ENCODE measurements at places on chromosomes 1 and 21.
A peak's percentile ranks its signal among the peaks of the same experiment; 100 is the strongest.

GRCh38 chr1:161260376-161261260 is 2.1 kb downstream of the PCP4L1 start:
- DNase-seq = no peak

- DNase-seq = peak; percentile 6
Measured at GRCh38 chr1:36436821-36437220, 13.4 kb downstream of the OSCP1 start.

GRCh38 chr1:28582248-28582615 is 9.8 kb upstream of the RAB42 start:
- DNase-seq = no peak

DNA sequence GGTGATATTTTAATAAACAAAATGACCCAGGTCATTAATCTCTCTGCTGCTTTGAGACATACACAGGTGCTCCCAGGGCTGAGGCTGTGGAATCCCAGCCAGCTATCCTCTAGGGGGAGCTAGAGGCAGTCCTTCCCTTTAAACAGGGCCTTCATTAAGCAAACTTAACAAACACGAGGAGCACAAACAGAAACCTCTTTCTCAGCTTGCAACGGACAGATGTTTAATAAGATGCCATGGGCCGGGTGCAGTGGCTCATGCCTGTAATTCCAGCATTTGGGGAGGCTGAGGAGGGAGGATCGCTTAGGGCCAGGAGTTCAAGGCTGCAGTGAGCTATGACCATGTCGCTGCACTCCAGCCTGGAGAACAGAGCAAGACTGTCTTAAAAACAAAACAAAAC is 106.7 kb downstream of the HIVEP3 start:
- peak; percentile 52 for DNase-seq

- DNase-seq = no peak
Measured at GRCh38 chr1:162564762-162565218, 3.3 kb downstream of the UAP1 start.

DNA sequence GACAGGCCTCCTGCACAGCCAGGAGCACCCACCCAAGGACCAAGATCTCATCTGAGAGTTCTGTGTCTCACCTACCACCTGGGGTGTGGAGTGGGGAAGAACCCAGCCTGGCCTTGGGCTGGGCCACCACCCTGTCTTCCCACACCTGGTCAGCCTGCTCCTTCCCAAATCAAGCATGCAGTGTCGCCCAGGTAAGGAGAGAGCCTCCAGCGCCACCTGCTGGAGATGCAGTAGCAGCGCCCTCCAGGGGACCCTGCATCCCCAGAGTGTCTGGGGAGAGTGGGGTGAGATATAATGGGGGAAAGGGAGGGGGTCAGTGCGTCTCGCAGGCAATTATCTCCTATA is 32.3 kb downstream of the KIAA2013 start:
- DNase-seq = peak; percentile 23

GRCh38 chr1:213481395-213481794 is 430.4 kb downstream of the RPS6KC1 start:
- no peak for DNase-seq

- DNase-seq = no peak
Measured at GRCh38 chr1:231972111-231972445, 345.5 kb downstream of the DISC1 start.

DNA sequence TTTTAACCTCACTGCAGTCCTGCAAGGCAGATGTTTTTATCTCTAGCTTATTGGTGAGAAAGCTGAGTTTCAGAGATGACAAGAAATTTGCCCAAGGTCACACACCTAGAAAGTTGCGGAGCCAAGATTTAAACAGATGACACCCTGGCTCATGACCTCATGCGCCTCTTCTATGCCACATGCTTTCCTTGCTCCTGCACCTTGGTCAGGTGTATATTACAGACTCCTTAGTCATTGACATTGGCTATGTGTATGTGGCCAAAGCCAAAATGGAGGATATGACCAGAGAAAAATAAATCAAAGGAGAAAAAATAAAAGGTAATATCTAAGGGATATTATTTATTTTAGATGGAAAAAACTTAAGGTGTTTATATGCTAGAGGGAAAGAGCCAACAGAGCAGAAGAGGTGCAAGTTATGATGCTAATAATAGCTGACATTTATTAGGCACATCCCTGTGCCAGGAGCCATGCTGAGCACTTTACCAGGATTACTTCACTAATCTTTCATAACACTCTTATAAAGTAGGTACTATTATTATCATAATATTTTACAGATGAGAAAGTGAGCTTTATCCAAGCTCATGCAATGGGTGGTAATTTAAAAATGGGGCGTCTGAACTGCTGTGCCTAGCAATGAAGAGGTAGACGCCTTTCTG is 13.8 kb upstream of the MYOC start:
- no peak for DNase-seq

DNA sequence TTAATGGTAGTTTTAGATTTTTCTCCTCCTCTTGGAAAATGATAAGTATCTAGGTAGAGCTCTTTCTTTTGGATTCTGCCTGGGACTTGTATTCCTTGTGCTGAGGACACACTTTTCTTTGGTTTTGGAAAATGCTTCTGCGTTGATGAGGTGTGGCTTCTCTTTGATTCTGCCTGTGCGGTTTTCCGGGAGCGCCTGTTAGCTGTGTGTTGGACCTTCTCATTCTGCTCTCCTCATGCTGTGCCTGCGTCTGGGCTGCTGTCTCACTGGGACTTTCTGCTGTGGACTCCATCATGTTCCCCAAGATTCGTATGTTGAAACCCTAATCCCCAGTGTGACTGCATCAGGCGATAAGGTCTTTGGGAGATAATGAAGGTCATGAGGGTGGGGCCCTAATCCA is 21.0 kb downstream of the C1orf174 start:
- no peak for DNase-seq

GRCh38 chr1:113998361-113998760 is 19.1 kb downstream of the OLFML3 start:
- no peak for DNase-seq

DNA sequence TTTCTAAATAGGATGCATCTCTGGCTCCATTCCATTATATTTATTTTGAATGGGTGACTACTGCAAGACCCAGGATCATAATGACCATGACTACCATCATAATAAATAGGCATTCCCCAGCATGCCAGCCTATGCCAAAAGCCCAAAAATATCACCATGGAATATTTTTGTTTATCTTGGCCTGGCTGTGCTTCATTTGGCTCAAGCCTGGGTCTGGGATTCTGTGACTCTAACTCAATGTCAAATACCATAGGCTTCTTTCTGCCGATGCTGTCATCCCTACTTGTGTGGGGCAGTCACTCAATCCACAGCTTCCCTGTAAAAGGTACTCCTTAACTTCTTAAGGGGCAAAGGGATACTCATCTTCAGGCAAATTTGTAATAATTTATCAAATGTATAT is 66.6 kb downstream of the DIRAS3 start:
- no peak for DNase-seq

DNA sequence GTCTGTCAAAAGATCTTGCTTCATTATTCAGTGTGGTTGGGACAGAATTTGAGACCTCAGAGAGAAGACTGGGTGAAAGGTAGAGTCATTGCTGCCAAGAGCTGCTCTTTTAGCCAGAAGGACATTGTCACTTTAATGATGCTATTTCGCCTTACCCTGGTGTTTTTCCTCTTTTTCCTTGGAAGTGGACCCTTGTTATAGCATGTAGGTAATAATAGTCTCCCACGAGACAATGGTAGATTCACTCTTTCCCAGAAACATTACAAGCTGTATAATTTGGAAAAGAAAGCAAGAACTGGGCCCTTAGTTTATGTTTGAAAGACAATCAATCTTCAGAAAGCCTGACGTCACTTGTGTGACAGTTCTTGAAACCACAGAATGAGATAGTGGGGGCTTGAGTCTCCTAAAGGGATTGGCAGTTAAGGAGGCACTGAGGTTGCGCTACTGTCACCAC is 3.8 kb downstream of the SERTAD4 start:
- DNase-seq = no peak

DNA sequence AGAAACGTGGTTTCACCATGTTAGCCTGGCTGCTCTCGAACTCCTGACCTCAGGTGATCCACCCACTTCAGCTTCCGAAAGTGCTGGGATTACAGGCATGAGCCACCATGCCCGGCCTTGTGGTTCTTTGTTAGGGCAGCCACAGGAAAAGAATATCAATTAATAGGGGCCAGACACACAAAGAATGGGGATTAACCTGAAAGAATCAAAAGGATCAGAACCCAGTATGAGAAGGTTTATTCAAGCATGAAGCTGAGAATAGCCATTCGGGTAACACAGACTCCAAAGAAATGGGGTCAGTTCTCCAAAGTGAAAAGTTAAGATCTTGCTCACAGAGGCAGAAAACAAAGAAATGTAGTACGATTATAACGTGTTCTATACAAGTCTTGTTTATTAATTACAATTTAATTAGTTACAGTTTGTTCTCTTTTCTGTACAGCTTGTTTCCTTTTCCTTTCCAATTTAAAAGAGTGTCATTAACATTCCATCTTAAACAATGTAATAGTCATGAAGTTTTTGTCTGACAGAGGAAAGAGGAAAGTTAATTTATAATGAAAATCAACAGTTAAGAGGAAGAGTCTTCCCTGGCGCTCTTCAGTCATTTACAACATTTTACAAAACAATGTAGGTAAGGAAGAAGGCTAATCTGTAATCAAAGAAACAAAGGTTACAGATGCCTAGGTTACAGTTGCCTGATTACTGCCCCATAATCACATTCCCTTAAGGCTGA is 51.3 kb upstream of the SLC45A1 start:
- no peak for DNase-seq

GRCh38 chr21:46157396-46157986 is 2.1 kb upstream of the FTCD start:
- DNase-seq = no peak

DNA sequence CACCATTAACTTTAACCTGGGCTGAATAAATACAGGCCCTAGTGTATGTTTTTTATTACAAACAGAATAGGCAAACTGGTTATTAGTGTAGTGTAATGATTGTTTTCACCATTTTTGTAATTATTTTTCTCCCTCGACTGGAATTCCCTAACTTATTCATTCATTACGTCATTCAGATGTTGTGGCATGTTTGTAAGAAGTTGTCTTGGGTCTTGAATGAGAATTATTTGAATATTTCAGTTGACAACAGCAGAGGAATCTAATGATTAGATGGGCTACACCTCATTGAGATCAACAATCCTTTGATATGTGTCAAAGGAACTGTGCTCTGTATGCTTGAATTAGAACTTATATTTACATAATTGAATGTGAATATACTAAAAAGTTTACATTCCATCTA is 12.8 kb downstream of the XCL1 start:
- DNase-seq = no peak

DNA sequence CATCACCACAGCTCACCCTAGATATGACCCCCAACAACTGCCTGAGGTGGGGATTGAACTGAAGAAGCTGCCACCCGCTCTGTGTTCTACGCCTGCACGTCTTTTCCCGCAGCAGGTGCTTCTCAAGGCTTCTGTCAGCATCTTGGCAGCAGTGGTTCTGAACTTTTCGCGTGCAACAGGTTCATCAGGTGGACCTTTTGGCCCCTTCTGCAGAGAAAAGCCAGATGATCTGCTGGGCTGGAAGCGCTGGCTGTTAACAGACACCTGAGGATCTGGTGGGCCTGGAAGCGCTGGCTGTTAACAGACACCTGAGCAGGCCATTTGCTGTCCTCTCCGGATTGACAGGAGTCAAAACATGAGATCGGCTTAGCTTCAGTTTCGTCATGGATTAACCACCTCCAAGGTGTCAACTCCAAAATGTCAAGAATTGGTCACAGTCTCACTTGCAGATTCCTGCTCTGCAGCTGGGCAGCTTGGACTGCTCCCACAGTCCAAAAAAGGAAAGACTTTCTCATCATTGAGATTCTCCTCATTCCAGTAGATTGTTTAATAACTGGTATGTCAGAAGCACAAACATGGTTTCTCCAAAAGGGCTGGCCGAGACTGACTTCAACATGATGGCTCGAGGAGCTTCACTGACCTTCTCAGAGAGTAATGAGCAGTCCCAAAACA is 4.7 kb downstream of the C1orf174 start:
- DNase-seq = peak; percentile 17

DNA sequence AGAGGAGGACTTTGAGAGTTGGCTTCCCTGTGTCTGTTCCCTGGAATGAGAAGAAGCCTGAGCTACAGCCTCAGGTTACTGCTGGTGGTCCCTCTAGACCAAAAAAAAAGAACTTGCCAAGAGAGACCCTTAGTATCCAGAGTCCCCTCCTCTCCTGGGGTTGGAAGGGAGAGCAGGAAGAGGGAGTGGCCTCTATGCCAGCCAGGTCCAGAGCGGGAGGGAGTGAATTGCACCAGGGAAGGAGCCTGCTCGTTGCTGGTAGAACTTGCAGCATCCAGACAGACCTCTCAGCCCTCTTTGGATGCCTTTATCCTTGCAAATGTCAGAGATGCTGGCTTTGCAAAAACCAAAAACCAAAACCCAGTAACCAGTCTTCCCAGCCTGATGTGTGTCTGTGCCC is 491.3 kb upstream of the VAMP3 start:
- no peak for DNase-seq

- no peak for DNase-seq
Measured at GRCh38 chr1:110047463-110047862, 13.0 kb downstream of the STRIP1 start.

DNA sequence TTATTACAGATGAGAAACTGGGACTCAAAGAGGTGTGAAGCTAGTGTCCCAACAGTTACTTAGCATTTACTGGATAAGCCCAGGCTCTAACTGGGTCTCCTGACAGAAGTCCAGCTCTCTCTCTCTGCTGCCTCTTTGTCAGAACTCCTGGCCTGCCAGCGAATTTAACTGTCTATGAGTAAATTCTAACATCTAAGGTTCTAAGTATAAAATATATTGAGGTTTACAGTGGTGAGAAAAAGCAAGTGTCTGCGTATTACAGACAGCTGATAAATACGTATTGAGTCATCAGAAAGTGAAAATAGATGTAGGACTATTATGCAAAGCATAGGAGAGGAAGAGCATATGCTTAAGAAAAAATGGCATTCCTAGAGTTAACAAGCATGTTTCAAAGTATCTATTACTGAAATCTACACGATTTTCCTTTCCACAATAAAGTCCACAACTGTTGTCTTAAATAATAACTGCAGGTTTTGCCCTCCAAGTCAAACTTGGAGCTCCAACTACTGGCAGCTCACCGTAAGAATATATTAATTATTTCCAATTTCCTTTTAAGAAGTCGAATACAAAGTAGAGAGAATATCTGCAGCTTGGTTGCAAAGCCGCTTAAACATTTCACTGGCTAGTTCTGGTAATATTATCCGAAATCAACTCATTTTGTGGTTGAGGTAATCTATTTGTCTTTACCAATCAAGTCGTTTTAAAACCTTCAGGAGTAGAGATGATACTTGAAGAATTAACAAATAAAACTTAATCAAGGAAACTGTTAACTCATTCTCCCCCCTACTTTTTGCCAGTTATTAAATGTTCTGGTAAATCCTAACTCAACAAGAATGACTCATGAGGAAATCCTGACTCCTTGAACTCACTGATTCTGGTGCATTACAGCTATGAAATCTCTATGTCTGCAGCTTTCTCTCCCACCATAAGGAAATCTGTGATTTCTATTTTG is 1.4 kb upstream of the RGS2 start:
- DNase-seq = peak; percentile 13

GRCh38 chr1:2346691-2347408 is 44.5 kb downstream of the MORN1 start:
- no peak for DNase-seq

GRCh38 chr1:226063224-226063976 is 884 bp downstream of the H3-3A start:
- peak; percentile 26 for DNase-seq

Data from HFFc6 (cell line).